Tibial nerve (tissue), 4 donors: ENCODE measurements at places on chromosomes 2 and 18. TPM values are rescaled to one million over a fixed set of nuclear protein-coding genes. Genes with fewer than 3 reads are reported as not detected.

DNA sequence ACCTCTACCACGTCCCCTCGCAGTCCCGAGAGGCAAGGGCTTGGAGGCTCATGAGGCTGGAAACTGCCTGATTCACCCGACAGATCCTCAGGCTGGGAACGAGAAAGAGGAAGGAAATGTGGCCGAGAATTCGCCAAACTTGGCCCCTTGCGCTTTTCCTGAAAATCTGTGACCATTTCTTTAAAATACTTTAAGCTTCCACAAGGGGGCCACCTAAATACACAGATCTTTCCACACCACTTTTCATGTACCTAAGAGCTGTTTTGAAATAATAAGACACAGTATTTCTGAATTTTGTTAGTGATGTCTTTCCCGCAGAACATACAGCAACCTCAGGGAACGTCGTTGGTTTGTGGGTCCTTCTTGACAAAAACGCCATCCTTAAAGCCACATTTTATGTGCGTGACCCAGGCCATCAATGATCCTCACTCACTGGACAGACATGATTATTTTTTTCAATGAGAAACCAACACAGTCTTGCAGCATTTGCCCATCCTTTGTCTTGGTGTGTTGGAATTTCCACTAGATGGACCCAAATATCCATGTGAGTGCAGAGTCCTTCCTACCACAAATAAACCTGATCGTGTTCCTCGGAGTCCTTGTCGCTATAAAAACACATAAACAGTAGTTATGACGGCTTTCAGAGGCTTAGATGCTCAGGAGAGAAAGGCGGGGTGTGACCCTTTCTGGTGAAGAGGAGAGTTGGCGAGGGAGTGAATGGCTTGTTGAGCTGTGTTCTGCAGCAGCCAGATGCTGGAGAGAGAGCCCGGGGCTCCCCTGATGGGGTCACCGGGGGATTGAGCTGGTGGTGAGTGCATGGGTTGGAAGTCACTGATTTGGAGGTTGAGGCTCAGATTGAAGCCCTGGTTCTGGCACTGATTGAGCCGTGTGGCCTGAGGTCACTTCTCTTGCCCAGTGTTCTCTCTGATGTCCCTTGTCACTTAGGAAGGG is 25.0 kb downstream of the DCDC2C start:
- H3K27me3 ChIP-seq: no peaks in the 10 kb centered on the region
- no peak overlapping the region for H3K4me3 ChIP-seq
- DNase-seq: peak; percentile 26
- H3K36me3 ChIP-seq: no peaks in the 10 kb centered on the region
- no peaks in the 10 kb centered on the region for H3K4me1 ChIP-seq
- no peak overlapping the region for H3K27ac ChIP-seq

STAT4 gene
- 2.3 TPM for total RNA-seq

DNA sequence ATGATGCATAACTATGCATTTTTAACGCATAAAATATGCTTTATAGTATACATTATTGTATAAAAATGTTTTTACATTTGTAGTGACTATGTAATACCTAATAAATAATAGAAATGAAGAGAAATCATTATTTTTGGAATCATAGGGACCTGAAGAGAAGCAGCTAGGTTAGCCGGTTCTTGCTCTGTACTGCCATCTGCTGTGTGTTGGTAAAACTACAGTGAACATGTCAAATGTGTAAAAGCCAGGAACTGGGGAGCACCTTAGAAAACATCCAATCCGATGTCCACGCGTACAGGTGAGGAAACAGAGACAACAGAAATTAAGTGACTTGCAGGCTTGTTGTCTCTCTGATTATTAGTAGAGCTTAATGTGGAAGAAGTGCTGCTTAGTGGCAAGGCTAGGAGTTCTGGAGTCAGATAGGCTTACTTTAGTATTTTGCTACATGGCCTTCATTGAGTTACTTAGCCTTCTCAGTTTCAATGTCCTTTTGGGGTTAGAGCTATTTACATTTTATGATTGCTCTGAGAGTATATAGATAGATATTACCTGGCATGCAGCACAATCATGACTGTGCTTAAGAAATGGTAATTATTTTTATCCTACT is 386.5 kb downstream of the DLGAP1 start:
- no peaks in the 10 kb centered on the region for H3K27me3 ChIP-seq
- H3K36me3 ChIP-seq: no peaks in the 10 kb centered on the region
- no peak overlapping the region for H3K27ac ChIP-seq
- peak; percentile 47 for DNase-seq

DNA sequence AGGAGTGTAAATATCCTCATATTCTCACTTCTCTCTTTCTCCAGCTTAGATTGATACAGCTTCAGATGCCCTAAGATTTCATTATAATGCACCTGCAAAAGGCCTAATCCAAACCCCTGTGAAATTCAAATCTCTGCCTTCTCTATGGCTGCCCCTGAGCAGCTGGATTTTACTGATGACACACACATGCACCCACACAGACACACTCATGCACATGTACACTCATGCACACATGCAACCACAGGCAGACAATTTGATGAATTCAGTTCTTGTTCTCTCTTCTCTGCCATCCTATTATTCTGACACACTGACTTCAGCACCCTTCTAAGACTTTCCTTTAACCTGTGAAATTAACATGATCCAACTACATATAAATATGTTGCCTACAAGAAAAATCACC is 563.2 kb downstream of the RNF144A start:
- DNase-seq: no peak
- H3K27me3 ChIP-seq: no peaks in the 10 kb centered on the region
- H3K27ac ChIP-seq: no peak overlapping the region
- H3K36me3 ChIP-seq: no peaks in the 10 kb centered on the region
- H3K4me3 ChIP-seq: no peak overlapping the region

GRCh38 chr2:68714866-68715265 is 19.7 kb upstream of the ARHGAP25 start:
- no peaks in the 10 kb centered on the region for H3K36me3 ChIP-seq
- H3K27me3 ChIP-seq: no peaks in the 10 kb centered on the region
- H3K27ac ChIP-seq: peak overlapping the region; percentile 45
- H3K4me1 ChIP-seq: no peaks in the 10 kb centered on the region

DNA sequence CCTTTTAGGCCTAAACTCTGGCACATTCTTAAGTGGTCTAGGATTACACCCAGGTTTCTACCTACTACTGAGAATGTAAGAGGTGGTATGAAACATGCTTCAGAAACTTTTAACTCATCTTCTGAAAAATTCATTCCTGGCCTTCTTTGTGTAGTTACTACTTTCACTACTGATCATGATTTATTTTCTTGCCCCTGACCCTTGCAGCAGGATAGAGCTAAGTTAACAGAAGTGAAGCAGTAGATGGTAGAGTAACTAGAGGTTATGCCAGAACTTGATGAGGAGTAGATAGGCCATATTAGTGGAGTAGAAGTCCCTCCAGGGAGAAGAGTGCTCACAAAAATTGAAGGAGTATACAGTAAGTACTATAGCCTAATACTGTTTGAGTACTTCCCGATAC is 75.5 kb upstream of the MSTN start:
- no peak overlapping the region for H3K27ac ChIP-seq
- DNase-seq: no peak
- peaks cover 14% of the 10 kb centered on the region for H3K36me3 ChIP-seq
- H3K27me3 ChIP-seq: no peaks in the 10 kb centered on the region
- H3K4me1 ChIP-seq: no peaks in the 10 kb centered on the region

DNA sequence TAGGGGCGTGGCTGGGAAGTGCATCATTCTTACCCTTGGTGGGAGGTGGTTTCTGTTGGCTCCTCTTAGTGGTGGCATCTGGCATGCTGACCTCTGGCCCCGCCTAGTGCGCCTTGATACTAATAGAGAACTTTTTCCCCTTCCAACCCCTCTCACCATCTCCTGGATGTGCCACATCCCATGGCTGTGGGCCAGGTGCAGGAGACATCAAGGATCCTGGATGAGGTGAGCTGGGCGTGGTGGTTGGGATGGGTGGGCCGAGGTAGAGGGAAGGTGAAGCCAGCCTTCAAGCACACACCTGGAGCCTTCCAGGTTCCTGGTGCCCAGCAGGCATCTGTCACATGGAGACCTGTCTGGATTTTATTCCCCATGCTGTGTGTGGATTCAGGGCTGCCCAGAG is 149.2 kb downstream of the DYSF start:
- no peak for DNase-seq
- no peak overlapping the region for H3K4me3 ChIP-seq
- H3K36me3 ChIP-seq: no peaks in the 10 kb centered on the region

DNA sequence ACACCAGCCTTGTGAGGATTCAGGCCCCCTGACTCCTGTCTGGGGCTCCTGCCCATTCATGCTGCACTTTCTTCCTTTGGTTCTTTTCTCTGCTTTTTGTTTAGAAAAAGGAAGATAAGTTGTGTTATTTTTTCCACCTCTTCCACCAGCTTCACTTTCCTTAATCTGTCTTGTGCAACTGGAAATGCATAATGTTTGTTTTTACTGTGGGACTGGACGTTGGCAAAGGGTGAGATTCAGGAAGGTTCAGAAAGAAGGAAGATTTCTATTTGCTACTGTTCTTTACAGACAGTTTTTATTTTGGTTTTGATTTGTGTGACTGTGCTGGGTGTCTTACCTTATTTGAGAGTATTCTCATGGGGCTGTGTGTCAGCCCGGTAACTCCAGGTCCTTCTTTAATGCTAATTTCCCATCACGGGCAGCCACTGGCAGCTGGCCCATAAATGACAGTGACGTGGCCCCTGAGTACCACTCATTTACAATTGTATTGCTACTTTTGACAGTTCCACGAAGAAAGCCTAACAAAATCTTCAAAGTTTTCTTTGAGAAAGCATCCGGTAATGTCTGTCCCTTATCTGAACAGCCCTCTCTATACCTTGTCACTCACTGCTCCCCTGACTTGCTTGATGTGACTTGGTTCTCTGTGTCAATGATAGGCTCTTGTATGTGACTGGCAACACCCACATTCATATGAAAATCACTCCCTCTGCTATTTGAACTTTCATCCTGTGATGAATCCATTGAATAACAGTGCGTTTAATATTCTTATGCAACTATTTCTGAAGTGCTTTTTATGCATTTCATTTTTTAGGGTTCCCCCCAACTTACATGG is 32.7 kb downstream of the RHBDD1 start:
- H3K4me3 ChIP-seq: no peak overlapping the region
- H3K27me3 ChIP-seq: no peaks in the 10 kb centered on the region
- H3K4me1 ChIP-seq: peaks cover 17% of the 10 kb centered on the region
- no peaks in the 10 kb centered on the region for H3K36me3 ChIP-seq
- no peak overlapping the region for H3K27ac ChIP-seq
- no peak for DNase-seq

DNA sequence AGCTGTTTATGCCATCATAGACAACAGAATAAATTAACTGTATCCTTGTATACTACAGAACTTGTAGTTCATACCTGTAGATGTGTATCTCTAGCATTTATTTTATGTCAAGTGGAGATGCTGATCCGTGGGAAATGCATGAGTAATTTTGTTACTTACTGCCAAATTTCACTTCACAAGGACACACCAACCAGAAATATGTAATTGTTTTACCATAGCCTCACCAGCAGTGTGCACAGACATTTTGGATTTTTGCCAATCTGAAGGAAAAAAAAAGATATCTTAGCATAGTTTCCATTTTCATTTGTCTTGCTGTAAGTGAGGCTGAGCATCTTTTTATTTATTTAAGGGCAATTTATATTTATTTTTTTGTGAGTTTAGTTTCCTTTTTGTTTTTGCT is 265.1 kb upstream of the OSR1 start:
- no peak overlapping the region for H3K27ac ChIP-seq
- no peaks in the 10 kb centered on the region for H3K27me3 ChIP-seq

- H3K27me3 ChIP-seq: no peaks in the 10 kb centered on the region
- H3K4me3 ChIP-seq: no peak overlapping the region
- DNase-seq: no peak
- no peaks in the 10 kb centered on the region for H3K36me3 ChIP-seq
- H3K27ac ChIP-seq: no peak overlapping the region
Measured at GRCh38 chr2:12890066-12890465, 173.3 kb downstream of the TRIB2 start.

DNA sequence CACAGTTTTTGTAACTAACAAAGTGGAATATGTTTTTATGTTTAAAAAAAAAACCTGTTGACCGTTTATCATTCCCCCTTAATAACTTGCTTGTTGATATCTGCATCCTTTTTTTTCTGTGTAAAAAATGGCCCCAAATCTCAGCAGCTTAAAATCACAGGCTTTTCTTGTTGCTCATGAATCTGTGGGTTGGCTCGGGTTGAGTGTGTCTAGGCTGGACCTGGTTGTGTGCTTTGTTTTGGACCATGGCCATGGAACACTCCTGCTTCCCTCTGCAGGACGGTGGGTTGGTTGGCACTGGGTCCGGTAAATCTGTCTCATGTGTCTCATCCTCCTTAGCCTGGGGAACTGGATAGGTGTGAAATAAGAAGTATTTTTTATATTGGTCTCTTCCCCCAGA is 139.0 kb upstream of the LINC00305 start:
- H3K27me3 ChIP-seq: no peaks in the 10 kb centered on the region
- no peak overlapping the region for H3K27ac ChIP-seq
- DNase-seq: no peak
- no peaks in the 10 kb centered on the region for H3K4me1 ChIP-seq
- H3K4me3 ChIP-seq: no peak overlapping the region
- H3K36me3 ChIP-seq: no peaks in the 10 kb centered on the region

GRCh38 chr2:150279686-150280085 is 207.8 kb downstream of the RND3 start:
- no peak for DNase-seq
- H3K27me3 ChIP-seq: no peaks in the 10 kb centered on the region
- H3K4me3 ChIP-seq: no peak overlapping the region
- H3K27ac ChIP-seq: no peak overlapping the region

DNA sequence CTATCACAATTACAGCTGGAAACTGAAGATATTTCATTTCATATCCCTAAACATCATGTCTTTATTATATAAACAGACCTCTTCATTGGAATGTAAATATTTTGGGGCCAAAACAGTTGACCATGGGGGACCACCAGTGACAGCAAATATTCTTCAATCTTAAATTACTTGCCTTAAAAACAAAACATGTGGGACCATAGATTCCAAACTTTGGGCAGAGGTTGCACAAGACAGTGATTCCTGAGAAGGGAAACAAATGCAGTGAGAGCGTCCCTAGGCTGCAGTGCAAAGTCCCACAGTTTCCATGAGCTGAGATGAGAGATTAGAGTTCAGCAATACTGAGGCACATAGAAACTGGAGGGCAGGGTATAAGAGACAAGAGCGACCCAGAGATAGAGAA is 818.9 kb downstream of the CBLN2 start:
- H3K4me1 ChIP-seq: no peaks in the 10 kb centered on the region
- H3K27me3 ChIP-seq: no peaks in the 10 kb centered on the region
- H3K27ac ChIP-seq: no peak overlapping the region
- no peaks in the 10 kb centered on the region for H3K36me3 ChIP-seq
- DNase-seq: no peak

TANK gene
- total RNA-seq: 54.4 TPM

C1GALT1C1L gene
- 0.87 TPM for total RNA-seq
